ENCODE measurements at places on chromosomes 4 and X. TPM values are rescaled to one million over a fixed set of nuclear protein-coding genes. Genes with fewer than 3 reads are reported as not detected.
A peak's percentile ranks its signal among the peaks of the same experiment; 100 is the strongest.

GRCh38 chrX:23732704-23733103, 10.4 kb downstream of the ACOT9 start:
- DNase-seq = no peak

DNA sequence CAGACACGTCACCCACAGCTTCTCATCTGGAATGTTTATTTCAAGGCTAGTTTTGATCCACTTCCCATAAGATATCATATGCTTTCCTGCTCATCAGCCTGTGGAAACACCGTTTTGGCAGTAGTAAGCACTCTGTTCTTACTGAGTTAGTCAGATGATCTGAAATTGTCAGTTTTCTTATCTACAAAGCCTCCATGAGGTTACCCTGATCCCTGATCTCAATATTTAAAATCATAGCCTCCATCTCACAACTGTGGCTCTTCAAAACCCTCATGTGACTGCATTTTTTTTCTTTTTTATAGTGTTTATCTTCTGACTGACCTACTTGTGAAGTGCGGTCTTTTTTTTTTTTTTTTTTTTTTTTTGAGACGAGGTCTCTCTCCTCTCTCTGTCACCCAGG, 22.7 kb downstream of the BST1 start:
- no peak for DNase-seq

- no peak for DNase-seq
These were observed 237.7 kb downstream of the GALNTL6 start for GRCh38 chr4:172050911-172051310.

DNA sequence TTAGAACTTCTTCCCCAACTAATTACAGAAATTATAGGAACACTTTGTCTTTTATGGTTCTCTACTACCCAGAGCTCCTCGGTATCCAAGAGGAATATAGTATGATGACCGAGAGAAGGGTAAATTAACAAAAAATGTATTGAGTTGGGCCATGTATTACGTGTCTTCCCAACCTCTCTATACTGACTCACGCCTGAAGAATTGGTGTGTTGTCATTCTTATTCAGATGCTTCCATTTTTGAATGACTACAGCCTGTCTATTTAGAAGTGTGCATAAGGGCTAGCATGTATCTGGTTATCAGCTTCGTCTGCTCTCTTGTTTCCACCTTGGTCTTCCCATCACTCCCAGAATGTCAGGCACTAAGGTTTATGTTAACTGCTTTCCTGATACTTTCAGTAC, 24.5 kb upstream of the SCD5 start:
- DNase-seq = no peak

DNA sequence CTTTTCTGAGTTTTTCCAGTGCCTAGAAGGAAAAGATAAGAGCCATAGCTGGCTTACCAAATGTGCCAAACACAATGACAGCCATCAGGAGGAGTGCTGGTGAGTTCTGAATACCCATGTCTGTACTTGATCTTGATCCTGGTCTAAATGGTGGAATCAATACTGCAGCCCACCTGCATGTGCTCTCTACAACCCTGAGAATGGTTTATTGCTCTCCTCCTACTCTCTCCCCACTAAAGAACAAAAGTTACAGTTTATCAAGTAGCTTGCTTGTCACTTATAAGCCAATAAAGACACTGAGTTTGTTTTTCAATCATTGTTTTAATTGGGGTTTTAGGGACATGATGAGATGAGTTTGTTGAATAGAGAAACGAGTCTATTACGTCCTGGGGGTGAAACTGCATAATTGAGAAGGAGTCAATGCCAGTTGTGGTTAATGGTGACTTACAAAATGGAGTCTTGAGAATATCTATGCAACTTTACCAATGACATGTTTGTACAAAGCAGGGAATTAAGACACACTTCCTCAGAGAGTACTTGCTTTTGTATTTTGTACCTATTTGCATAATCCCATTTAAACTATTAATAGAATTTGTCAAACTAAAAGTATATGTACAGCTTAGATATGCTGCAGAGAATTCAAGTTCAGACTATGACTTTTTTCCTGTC, 20.8 kb upstream of the CXCL3 start:
- DNase-seq = no peak

DNA sequence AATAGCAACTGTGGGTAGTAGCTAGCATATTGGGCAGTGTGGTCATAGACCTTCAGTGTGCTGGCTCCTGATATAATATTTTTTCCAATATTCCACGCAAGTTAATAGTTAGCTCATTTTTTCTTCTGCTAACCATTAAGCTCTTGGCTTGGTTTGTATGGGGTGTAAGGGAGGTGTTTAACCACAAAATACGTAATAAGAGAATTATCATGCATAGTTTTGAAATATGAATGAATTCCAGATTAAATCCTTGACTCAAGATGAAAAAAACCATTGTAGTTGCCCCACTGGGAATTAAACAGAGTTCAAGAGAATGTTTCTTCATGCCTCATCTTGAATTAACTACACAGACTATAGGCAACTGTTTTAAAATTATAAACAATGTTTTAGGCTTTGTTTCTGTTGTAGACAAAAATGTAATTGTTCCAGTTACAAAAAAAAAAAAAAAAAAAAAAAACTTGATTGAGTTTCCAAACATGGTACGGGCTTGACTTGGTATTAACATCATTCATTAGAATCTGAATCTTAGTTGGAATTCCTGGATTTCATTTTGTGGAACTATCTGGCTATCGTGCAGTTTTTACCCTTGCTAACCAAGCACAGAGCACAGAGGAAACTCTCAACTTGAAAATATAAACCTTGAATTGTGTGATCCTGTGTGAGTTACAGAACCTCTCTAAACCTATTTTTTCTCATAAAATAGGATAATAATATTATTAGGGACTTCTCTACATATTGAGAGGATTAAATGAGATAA, 28.4 kb downstream of the CXCL1 start:
- no peak for DNase-seq

DNA sequence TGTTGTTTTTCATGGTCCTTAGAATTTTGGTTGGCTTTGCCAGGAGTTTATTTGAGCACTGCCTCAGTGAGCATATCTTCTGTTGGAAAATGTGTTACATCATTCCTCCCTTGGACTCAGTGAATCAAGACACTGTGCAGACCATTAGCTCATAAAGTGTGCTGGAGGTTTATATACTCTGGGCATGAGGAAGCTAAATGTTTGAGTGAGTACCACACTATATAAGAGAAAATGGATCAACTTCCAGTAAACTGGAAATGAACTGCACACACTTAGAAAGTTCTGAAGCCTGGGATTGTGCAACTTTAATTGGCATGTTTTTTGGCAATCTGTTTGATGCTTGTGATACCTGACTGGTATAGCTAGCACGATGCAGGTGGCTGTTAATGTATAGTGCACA, 75.9 kb downstream of the LIMCH1 start:
- DNase-seq = no peak

DNA sequence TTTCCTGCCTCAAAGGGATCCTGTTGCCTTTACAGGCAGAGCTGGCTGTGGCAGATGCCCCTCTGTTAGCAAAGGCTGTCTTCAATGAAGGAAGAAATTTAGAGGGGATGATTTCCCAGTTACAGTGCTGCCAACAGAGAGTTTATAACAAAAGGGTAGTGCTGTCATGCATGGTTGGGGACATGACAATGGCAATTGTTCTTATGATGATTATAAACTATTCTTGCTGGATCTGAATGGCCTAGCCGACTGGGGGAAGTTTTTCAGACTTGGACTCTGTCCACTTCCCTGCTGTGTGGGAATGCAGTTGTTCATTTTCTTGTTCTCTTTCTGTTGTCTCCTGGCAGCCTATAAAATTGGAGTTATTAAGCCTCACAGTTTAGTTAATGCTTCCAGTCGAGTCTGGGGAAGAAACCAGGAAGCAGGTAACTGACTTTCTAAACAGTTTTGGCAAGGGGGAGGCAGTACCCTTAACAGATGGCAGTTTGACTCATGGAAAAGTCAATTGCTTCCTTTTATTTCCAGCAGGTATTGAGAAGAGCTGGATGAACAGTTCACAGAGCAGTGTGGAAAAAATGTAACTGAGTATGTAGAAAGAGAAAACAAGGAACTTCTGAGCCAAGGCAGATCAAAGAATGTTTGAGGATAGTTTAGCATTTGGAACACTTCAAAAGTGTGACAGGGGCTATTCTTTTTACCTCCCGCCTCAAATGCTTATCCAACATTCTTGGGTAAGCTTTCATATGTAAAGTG, 582.6 kb downstream of the RAPGEF2 start:
- no peak for DNase-seq

DNA sequence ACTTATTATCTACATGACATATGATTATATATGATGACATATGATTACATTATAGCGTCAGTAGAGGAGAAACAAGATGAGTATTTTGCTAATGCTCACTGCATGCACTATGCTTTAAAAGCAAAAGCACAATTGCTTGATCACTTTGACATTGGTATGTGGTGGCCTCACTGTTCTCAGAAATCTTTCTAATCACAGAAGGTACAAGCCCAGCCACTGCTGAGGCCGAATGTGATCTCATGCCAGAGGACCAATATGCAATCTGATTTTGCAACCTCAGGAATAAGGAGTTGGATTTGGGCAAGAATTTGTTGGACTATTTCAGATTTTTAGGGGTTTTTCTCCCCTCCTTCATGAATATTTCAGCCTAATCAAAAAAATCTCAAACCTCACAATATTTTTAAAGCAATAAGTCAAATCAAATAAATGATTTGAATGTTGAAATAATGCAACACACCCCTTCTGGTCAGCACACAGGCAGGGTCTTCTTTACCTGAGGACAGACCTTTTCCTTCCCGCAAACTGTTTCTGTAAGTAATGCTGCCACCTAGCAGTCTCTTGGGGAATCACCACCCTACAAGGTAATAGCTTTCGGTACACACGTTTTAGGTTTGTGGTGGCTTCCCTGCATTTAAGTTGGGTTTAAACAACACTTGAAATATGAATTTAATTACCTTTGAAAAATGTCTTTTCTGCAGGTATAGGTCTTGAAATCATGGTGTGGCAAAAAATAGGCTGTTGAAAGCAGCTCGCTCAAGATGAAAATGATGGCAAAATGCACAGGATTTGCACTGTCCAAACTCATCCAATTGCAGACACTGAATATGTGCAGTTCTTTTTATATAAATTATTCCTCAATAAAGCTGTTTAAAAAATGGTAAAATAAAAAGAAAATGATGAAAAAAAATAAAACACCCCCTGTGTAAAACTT, 4.8 kb upstream of the CXCL13 start:
- peak; percentile 31 for DNase-seq

DNA sequence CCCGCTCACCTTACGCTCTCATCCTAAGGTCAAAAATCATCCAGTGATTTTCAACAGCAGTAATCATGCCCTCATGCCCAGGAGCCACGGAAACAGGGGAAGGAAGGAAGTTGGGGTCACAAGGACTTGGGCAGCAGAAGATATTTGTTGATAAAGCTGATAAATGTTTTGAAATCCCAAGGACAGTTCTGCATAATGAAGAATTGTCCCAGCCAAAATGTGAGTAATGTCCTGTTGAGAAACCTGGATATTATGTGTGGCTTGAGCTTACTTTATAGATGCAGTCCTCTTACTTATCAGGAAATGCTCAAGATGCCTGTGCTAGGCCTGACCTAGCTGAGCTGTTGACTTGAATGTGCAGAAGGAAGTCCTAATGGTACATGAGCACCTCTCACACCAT, 263.0 kb upstream of the ZFP42 start:
- DNase-seq = no peak

DNA sequence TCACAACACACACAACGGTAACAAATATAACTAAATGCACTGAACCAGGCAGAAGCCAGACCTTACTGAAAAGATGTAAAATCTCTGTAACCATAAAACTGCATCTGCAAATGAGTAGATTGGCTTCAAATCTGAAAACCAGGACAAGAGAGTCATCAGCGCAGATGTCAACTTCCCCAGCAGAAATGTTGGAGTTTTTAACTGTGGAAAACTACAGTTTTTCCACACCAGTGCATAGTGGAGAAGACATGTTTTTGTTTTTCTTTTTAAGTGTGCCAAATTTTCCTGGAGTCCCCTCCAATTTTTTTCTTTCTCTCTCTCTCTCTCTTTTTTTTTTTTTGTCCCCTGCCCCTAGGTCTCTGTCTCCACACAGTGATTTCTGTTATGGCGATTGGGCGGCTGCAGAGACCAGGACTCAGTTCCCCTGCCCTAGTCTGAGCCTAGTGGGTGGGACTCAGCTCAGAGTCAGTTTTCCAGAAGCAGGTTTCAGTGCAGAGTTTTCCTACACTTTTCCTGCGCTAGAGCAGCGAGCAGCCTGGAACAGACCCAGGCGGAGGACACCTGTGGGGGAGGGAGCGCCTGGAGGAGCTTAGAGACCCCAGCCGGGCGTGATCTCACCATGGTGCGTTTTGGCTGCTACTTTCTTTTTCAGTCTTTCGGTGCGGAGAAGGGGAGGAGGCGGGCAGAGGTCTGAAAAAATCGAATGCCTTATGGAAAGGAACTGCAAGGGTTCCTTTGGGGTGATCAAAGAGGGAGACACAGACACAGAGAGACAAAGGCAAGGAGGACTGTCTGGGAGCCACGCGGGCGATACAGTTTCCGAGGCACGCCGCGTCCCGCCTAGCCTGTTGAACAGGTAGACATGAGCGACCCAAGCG, at the start of gene GUCY1A1:
Gene GUCY1A1, plus strand, starts transcription at position 505 of the 878 bp plus-strand sequence. CDS start 30,020 bp downstream, outside the sequence.
- peak; percentile 18 for DNase-seq

DNA sequence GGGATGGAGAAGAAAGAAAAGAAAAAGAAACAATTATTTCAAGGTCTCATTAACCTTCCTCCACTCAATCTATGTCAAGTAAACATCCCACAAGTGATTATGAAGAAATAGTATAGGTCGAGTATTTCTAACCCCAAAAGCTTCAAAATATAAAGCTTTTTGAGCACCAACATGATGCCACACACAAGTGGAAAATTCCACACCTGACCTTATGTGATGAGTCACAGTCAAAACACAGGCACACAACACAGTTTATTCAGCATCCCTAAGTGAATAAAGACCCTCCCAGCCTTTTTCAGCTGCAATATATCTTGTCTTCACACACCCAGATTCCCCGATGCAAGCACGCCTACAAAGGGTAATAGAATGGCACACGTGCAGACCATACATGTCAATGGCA, 51.7 kb upstream of the VEGFC start:
- no peak for DNase-seq

GRCh38 chrX:64152857-64153256, 52.7 kb downstream of the AMER1 start:
- DNase-seq = no peak

DNA sequence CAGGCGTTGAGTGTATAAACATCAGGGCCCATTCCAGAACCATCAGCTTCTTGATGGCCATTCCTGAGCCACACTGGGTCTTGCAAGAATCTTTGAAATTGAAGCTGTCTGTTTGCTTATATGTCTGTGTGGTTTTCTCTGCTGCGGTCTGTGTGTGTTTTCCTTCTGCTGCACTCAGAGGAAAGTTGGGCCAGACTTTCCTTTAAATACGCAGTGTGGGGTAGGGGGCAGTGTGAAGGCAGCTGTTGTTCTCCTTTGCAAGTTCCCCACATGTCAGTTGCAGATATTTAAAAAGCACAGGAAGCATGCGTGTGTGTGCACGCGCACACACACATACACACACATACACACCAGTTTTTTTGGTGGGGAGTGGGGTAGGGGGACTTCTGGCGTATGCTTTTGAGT, 32.1 kb downstream of the CCKAR start:
- no peak for DNase-seq

Gene GSPT2
- total RNA-seq = 5.7 TPM

Gene ART3
- total RNA-seq = 1.8 TPM

Gene EDA
- total RNA-seq = 1.9 TPM

Gene GAGE12H
- total RNA-seq = not detected

Gene BMX
- 1.8 TPM for total RNA-seq

Gene REELD1
- 0.11 TPM for total RNA-seq

Gene GRIA2
- not detected for total RNA-seq

Gene FAM114A1
- 88.3 TPM for total RNA-seq

Gene MAGEA1
- not detected for total RNA-seq

All from colonic mucosa (tissue), 4 donors.